GM18507 (cell line): ENCODE measurements at places on chromosomes 4 and X.

DNA sequence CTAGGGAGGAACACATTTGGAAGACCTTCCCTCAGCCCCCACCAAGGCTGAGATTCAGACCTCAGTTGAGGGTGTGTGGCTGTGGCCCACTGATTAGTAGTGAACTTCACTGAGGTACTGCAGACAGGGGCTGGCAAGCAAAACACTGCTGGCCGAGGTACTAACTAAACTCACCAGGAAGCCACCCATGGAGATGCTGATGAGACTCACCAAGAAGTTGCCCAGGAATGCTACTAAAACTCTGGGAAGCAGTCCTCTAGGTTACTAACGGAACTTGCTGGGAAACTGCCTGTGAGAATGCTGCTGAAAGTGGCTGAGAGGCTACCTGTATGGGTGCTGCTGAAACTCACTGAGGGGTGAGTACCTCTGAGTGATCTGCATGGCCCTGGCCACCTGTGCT lies 372.4 kb upstream of the RPS6KA3 start:
- no peak for DNase-seq

- DNase-seq = no peak
Observed at GRCh38 chr4:173381610-173382009, 10.9 kb downstream of the SAP30 start.

DNA sequence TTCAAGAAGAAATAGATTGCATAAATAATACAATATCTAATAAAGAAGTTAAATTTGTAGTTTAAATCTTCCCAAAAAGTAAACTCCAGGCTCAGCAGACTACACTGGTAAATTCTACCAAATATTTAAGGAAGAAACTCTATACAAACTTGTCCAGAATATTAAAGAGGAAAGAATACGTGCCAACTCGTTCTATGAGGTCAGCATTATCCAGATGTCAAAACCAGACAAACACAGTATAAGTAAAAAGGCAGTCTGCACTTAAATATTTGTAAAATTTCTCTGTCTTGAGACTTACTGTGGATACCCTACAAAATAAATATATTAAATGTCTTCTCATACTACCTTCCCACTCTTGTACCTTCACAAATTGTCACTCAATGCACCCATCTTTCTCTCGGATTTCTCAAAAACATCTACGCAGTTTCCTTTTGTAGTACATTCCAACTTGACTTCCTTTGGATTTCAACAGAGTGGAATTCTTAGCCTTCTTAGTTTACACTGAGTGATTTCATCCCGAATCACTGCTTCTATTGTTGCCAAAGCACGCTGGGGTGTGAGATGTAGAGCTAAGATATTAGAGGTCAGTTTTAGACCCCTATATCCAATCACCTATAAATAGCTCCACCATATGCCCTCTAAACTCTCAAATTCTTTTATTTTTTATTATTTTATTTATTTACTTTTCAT lies 71.6 kb upstream of the MAB21L2 start:
- no peak for DNase-seq

GRCh38 chr4:141541851-141542250 lies 94.5 kb upstream of the IL15 start:
- no peak for DNase-seq
